Vagina (tissue), 2 donors: ENCODE measurements at places on chromosomes 13 and 19. TPM values are rescaled to one million over a fixed set of nuclear protein-coding genes. Genes with fewer than 3 reads are reported as not detected.

GRCh38 chr19:55133639-55134444 is 15.2 kb downstream of the TNNT1 start:
- H3K4me3 ChIP-seq: no peak overlapping the region
- no peak overlapping the region for H3K27ac ChIP-seq
- DNase-seq: no peak
- H3K27me3 ChIP-seq: no peaks in the 10 kb centered on the region
- H3K4me1 ChIP-seq: no peaks in the 10 kb centered on the region

The INTS6 gene
- total RNA-seq: 56.2 TPM

GRCh38 chr19:15464394-15465385 is at the start of gene RASAL3:
RASAL3 (minus strand) TSS chr19:15464544; CDS start chr19:15464358, 186 bp downstream.
- peak within 1 kb of the TSS; percentile 33 for H3K27ac ChIP-seq
- H3K4me1 ChIP-seq: peaks cover 7% of the 10 kb centered on the region
- peak within 1 kb of the TSS; percentile 33 for H3K4me3 ChIP-seq
- DNase-seq: no peak
- H3K27me3 ChIP-seq: no peaks in the 10 kb centered on the region

- no peaks in the 10 kb centered on the region for H3K4me1 ChIP-seq
- no peak overlapping the region for H3K27ac ChIP-seq
- no peaks in the 10 kb centered on the region for H3K27me3 ChIP-seq
- DNase-seq: no peak
Measured at GRCh38 chr19:743168-743687, 7.7 kb upstream of the MISP start.

DNA sequence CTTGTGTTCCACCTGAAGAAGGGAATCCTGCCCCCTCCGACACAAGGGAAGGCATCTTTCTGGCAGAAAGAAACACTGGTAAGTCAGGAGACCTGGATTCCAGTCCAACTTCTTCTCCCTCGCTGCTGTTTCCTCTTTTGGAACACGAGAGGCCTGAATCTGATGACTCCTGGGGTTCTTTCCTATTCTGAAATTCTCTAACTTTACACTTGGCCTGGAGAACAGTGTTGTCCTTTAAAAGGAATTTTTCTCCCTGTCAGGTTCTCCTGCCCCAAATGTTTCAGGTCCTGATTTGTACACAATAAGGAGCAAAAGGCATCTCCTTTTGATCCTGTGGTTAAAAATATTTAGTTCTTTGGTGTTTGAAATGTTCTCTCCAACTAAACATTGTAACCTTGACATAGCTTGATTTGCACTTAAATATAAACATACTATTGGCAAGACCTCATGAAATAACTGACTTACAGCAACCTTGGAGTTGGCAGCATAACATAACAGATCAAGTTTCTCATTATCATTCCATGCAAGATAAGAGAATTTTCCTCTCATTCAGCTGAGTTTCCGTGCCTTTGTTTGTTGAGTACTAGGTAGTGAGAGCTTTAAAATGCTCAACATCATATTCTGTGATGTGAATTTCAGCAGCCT is 244.8 kb downstream of the COG6 start:
- H3K27ac ChIP-seq: no peak overlapping the region
- no peaks in the 10 kb centered on the region for H3K36me3 ChIP-seq
- no peak for DNase-seq

- H3K27me3 ChIP-seq: no peaks in the 10 kb centered on the region
- H3K36me3 ChIP-seq: no peaks in the 10 kb centered on the region
- peaks cover 97% of the 10 kb centered on the region for H3K4me1 ChIP-seq
- H3K27ac ChIP-seq: peak overlapping the region; percentile 77
Measured at GRCh38 chr19:4390567-4391305, 9.6 kb downstream of the SH3GL1 start.

DNA sequence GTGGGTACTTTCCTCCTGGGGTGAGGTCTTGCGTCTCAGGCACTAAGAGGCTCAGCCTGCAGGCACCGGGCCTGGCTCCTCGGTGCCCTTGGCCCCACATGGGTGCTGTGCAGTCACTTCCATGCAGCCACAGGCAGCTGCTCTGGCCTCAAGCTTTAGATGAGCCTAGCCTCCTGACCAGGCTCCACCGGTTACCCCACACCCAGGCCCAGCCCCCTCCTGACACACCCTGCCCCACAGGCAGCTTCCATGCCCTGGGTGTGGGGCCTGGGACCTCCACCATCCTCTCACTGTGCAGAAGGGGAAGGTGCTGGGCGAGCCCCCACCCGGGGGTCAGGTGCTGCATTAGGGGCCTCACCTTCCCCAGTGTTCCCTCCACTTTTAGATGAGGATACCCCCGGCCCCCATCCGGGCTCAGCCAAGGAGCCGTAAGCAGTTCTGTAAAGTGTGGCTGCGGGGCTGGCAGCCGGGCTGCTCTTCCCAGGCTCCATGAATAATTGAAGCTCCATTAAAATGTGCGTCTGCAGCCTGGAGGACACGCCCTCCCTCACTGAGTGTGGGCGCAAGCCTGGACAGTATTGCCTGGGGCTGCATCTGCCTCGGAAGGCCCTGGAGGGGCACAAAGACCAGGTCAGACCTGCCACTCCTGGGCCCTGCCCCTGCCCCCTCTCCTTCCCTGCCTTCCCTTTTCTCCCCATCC is 72.5 kb upstream of the KCTD15 start:
- no peak for DNase-seq
- H3K27me3 ChIP-seq: no peaks in the 10 kb centered on the region
- H3K36me3 ChIP-seq: no peaks in the 10 kb centered on the region
- no peak overlapping the region for H3K27ac ChIP-seq

GRCh38 chr13:101944521-101944920 is 457.3 kb downstream of the FGF14 start:
- no peaks in the 10 kb centered on the region for H3K27me3 ChIP-seq
- no peak overlapping the region for H3K27ac ChIP-seq
- no peaks in the 10 kb centered on the region for H3K36me3 ChIP-seq

DNA sequence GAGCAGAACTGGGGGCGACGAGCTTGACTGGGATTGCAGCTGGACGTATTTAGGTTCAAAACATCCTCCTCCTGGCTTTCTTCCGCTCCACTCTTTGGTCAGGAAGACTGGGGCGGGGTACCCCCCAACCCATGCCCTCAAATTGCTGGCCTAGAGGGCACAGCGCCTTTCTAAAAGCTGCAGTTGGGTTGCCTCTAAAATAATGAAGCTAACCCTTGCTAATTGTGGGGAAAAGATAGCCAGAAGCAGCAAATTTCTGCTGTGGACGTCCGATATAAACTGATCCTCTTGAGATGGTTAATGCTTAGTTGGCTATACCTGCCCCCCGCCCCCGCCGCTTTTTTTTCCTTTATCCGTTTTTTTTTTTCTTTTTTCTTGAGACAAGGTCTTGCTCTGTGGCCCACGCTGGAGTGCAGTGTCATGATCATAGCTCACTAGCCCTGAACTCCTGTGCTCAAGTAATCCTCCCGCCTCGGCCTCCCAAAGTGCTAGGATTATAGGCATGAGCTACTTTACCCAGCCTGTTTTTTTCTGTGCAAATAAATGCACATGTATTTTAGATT is 754 bp upstream of the CHERP start:
- H3K4me1 ChIP-seq: peaks cover 52% of the 10 kb centered on the region
- peak overlapping the region; percentile 76 for H3K27ac ChIP-seq
- no peak for DNase-seq
- no peaks in the 10 kb centered on the region for H3K27me3 ChIP-seq
- H3K4me3 ChIP-seq: peak overlapping the region; percentile 69

GRCh38 chr13:73173279-73173811 is 114.5 kb downstream of the KLF5 start:
- no peak overlapping the region for H3K27ac ChIP-seq
- H3K4me1 ChIP-seq: peaks cover 24% of the 10 kb centered on the region
- H3K36me3 ChIP-seq: no peaks in the 10 kb centered on the region
- no peak overlapping the region for H3K4me3 ChIP-seq
- DNase-seq: no peak
- no peaks in the 10 kb centered on the region for H3K27me3 ChIP-seq

The ZSWIM9 gene
- 5.4 TPM for total RNA-seq

- no peak overlapping the region for H3K27ac ChIP-seq
- H3K4me3 ChIP-seq: no peak overlapping the region
- no peaks in the 10 kb centered on the region for H3K27me3 ChIP-seq
- no peaks in the 10 kb centered on the region for H3K4me1 ChIP-seq
Measured at GRCh38 chr13:23414682-23415081, 18.8 kb downstream of the SACS start.

GRCh38 chr13:79237981-79238380 is 168.1 kb downstream of the RBM26 start:
- H3K4me1 ChIP-seq: no peaks in the 10 kb centered on the region
- no peak for DNase-seq
- H3K27me3 ChIP-seq: no peaks in the 10 kb centered on the region
- H3K36me3 ChIP-seq: no peaks in the 10 kb centered on the region

DNA sequence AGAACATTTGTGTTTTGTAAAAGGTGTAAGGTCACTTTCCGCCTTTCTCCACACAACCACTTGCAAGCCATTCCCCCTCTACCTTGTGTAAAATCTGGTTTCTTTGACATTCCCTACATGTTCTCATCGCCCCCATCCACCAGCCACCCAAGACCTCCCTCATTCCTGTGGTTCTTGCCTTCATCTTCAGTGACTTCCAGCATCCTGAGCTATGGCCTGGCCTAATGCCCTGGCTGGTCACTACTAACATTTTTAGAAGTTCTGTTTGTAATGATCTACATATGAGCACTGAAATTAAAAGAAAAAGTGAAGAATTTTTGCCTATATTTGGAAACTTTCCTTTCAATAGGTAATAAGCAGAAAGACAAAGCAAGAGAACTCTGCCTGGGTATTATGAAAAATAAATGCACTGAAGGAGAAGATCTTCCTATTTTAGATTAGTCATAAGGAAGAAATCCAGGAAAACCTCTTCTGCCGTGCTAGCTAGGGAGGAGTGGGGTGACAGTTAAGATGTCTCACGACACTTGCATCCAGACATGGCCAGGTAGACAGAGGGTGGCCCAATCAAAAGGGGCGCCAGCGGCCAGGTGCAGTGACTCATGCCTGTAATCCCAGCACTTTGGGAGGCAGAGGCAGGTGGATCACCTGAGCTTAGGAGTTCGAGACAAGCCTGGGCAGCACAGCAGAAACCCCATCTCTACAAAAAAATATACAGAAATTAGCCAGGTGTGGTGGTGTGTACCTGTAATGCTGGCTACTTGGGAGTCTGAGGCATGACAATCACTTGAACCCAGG is 28.1 kb upstream of the MPHOSPH8 start:
- no peak for DNase-seq
- no peaks in the 10 kb centered on the region for H3K36me3 ChIP-seq
- no peak overlapping the region for H3K27ac ChIP-seq
- peaks cover 14% of the 10 kb centered on the region for H3K4me1 ChIP-seq

DNA sequence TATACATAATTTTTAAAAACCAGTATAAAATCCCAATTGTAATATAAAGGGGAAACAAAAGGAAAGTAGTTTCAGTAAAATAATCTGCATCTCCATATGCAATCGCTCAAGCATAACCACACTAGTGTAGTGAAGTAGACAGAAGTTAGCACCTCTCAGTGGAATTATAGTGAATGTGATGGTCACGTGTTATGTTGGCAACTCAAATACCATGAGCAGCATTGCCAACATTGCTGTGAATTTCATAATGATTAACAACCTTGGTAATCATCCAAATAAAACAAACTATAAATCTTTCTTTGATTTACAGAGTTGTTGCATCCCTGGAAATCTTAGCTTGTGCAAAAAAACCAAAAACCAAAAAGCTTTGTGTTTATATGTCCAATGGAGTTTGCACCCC is 77.3 kb upstream of the SIAH3 start:
- no peak overlapping the region for H3K4me3 ChIP-seq
- no peaks in the 10 kb centered on the region for H3K4me1 ChIP-seq
- H3K27me3 ChIP-seq: no peaks in the 10 kb centered on the region
- no peaks in the 10 kb centered on the region for H3K36me3 ChIP-seq
- H3K27ac ChIP-seq: no peak overlapping the region
- DNase-seq: no peak

- H3K27me3 ChIP-seq: no peaks in the 10 kb centered on the region
- no peak for DNase-seq
- H3K4me1 ChIP-seq: peaks cover 3% of the 10 kb centered on the region
- H3K4me3 ChIP-seq: no peak overlapping the region
- H3K27ac ChIP-seq: no peak overlapping the region
- H3K36me3 ChIP-seq: no peaks in the 10 kb centered on the region
Measured at GRCh38 chr13:52001120-52001731, 10.0 kb downstream of the ATP7B start.

DNA sequence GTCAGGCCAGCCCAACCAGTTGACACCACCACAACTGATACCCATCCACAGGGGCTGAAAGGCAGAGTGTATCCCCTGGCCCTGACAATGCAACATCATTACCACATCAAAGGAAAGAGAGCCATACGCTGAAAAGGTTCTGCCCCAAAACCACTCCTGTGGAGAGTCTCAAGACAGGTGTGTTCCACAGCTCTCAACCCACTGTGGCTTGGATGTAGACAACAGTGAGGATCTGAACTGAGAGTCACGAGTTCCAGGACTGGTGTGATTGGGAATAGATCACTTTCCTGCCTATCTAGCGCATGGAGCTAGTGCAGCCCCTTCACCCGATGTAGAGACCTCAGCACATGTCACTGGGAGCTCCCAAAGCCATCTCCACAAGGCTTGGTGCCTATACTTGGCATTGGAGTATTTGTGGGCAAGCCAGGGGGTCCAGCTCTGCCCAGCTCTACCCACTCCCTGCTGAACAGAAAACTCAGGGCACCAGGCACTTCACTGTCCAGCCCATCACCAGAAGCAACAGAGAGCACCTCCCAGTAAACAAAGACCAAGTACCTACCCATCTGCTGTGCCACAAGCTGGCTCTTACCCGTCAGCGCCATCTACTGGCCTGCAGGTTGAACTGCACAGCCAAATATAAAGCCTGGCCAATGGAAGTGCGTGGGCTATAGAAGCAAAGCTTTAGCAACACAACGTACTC is 579.5 kb downstream of the UQCRFS1 start:
- H3K36me3 ChIP-seq: no peaks in the 10 kb centered on the region
- H3K27ac ChIP-seq: no peak overlapping the region
- H3K27me3 ChIP-seq: no peaks in the 10 kb centered on the region
- no peak overlapping the region for H3K4me3 ChIP-seq
- no peaks in the 10 kb centered on the region for H3K4me1 ChIP-seq

The F10 gene
- total RNA-seq: 16.7 TPM

DNA sequence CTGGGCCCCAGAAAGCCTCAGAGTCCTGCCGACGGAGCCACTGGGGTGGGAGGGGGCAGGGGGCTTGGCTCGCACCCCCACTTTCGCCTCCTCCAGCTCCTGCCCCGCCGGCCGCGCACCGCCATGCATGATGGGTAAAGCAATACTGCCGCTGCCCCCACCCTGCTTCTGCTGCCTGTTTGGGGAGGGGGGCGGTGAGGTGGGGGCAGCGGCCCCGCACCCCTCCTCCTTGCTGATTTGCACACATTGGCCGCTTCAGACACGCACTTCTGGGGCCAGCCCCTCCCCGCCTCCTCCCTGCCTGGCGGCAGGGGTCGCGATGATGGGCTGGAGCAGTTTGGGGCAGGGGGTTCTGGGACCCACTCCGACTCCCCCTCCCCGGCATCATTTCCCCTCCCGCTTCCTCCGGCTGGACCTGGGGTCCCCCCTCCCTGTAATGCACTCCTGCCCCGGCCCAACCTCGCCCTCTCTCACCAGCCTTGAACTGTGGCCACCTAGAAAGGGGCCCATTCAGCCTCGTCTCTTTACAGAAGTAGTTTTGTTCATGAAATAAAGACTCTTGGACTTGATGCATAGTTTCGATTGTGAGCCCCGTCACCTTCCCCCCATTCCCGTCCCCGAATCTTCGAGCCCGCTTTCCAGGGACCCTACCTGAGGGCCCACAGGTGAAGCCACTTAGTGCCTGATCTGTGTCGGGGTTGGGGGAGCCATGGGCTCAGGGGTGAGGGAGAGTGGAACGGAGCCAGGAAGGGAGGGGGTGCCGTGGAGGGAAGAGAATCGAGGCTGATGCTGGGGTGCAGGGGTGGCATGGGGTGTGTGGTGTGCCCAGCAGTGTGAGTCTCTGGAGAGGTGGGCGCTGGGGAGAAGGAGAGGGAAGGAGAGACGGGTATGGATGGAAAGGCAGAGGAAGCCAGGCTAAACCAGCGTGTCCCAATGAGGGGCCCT is 1.4 kb upstream of the HPN start:
- no peaks in the 10 kb centered on the region for H3K36me3 ChIP-seq
- no peaks in the 10 kb centered on the region for H3K27me3 ChIP-seq
- peak overlapping the region; percentile 15 for H3K4me3 ChIP-seq
